ENCODE measurements at places on chromosomes 3 and 15.

DNA sequence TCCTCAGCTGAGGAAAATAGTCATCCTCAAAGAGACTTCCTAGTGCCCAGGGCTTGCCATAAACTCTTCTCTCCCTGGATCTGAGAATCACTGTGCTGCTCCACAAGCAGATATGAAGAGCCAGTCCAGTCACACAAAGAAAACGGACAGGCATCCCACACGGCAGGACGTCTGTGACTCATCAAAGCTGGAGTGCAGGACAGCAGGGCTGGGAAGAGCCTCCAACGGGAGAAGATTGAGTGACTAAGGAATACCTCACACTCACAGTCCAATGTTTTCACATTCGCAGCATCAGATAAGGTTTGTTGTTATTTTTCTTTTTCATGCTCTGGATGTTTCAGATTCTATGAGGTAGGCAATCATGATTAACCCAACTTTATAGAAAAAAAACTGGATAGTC is 57.8 kb downstream of the NEK10 start:
- DNase-seq, result no peak

DNA sequence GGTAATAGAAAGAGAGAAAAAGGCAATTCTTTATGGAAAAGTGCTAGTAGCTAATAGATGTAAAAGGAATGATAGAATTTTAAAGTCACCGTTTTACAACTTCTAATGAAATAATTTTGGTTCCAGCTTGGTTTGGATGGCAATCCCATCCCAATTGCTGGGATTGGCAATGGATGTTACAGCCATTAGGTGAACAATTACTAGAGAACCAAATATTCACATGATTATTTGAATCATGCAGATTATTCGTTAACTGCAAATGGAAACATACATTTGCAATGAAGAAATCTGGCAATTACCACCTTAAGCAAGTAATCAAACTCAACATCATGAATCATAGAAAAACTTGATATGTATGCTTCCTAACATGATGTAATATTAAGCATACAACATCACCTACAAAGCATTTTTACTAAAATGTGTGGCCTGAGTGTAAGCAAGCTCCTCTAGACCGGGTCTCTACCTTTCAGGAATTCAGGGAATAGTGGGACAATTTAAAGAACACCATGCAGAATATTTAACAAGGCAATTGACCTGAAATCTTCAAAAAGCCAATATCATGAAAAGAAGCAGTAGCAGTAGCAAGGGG is 26.2 kb upstream of the ANP32A start:
- no peak for DNase-seq

- no peak for DNase-seq
These were observed 15.7 kb downstream of the KCNMB2 start for GRCh38 chr3:178551916-178552321.

GRCh38 chr15:98720031-98720430 is 71.7 kb downstream of the IGF1R start:
- no peak for DNase-seq

- DNase-seq, result no peak
These were observed 20.2 kb downstream of the RYR3 start for GRCh38 chr15:33330931-33331330.

- no peak for DNase-seq
These were observed 375 bp downstream of the HEG1 start for GRCh38 chr3:125055331-125055912.

GRCh38 chr3:22450786-22451400 is 699.9 kb upstream of the ZNF385D start:
- no peak for DNase-seq

DNA sequence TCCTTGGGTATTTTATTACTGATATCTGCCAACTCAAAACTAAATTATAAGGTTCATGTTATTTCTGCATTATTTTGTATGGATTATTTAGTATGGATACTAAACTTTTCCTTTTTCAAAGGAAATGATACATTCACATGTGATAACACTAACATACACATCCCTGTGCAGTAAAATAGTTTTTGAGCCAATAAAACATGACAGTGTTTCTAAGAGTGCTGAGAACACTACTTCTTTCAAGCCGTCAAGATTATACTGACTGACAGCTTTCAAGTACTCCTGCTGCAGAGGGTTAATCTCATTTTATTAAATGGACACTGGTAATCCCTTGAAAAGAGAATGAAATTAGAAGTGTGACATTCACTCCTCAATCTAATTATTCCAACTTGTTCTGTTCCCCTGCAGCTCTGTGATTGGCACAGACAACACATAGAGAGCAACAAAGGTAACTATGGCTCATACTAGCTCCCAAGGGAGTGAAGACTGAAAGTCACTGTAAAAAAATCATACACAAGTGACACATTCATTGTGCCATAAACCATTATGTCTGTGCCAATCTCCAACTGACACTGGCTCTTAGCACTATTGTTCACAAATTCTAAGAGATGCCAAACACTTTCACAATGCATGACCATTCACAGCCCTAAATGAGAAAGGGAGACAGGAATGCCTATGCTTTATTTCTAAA is 468.6 kb downstream of the SHQ1 start:
- no peak for DNase-seq

- no peak for DNase-seq
These were observed 47.0 kb downstream of the LRIG1 start for GRCh38 chr3:66453651-66454463.

DNA sequence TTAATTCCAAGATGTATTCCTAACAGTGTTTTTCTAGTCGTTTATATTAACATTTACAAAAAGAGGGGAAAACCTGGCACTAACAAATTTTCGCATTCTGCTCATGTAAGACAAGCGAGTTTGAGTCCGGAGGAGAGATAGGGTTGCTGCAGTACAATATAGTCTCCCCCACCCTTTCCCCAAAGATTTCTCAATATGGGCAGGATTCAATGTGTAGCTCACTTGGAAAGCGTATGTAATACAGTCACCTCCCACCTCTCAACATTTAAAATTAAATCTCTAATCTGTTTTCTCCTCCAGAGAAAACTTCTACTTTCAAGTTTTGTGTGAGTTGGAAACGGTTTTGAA is 57.9 kb downstream of the CMSS1 start:
- DNase-seq, result no peak

GRCh38 chr3:50587373-50587772 is 18.1 kb downstream of the HEMK1 start:
- no peak for DNase-seq

DNA sequence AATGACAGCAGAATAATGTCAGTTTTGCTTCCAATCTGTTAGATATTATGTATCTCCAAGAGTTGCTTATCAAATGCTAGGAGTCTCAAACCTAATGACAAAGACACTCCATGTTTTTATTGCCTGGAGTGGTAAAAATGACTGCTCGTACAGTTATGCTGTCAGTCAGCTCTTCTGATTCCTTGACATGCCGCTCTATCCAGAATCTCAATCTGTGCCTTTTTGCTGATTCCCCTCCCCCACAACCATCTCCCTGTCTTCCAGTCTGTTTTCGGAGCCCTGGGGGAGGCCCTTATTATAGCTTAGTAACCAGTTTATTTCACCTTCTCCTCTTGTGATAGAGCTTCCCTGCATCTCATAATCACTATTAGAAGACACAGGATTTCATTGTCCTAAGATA is 2.6 kb downstream of the MKRN2 start:
- DNase-seq, result no peak

DNA sequence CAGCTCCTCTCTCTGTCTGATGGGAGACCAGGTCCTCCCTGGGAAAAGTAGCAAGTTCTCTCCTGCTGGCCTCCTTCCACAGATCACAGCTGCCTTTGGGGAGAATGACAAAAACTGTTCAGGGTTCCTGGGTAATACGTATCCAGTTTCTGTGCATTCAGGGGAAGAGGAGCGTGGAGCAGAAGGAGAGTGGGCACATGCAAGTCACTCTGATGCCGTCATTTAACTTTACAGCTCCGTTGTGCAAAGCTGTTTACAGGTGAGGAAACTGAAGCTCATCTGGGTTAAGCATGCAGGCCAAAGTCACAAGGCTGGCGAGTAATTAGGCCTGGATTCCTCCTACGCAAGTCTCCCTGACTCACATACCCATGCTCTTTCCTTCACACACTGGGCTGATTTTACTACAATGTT is 7.5 kb upstream of the TM4SF1 start:
- no peak for DNase-seq

DNA sequence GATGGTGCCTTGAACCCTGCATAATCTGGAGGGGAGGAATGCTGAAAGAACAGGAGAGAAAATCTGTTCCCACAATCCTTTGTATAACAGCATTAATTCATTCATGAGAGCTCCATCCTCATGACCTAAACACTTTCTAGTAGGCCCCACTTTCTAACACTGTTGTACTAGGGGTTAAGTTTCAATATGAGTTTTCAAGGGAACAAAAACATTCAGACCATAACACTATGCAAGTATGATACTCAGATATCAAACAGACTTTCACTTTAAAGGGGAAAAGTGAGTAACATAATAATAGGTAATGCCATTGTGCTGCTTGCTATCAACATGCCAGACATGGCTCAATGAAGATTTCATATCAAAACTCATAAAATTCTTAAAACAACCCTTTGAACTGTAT is 32.4 kb upstream of the PLSCR2 start:
- DNase-seq, result no peak

GRCh38 chr3:48945432-48945831 is 26.8 kb downstream of the ARIH2 start:
- no peak for DNase-seq

DNA sequence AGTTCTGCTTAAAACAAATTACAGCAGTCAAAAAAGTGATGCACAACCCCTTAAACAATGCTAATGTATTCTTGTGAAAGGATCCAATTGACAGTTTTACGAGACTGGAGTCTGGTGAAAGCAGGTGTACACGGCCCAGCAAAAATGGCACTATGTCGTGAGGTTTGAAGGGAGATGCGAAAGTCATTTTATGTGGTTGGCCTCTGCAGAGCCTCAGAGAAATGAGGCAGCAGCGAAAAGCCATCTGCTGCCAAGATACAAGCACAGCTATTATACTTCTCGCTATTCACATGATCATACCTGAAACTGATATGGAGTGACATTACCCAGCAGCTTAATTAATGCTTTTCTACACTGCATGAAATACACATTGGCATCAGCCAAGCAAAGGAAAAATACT is 36.4 kb downstream of the MECOM start:
- DNase-seq, result no peak

DNA sequence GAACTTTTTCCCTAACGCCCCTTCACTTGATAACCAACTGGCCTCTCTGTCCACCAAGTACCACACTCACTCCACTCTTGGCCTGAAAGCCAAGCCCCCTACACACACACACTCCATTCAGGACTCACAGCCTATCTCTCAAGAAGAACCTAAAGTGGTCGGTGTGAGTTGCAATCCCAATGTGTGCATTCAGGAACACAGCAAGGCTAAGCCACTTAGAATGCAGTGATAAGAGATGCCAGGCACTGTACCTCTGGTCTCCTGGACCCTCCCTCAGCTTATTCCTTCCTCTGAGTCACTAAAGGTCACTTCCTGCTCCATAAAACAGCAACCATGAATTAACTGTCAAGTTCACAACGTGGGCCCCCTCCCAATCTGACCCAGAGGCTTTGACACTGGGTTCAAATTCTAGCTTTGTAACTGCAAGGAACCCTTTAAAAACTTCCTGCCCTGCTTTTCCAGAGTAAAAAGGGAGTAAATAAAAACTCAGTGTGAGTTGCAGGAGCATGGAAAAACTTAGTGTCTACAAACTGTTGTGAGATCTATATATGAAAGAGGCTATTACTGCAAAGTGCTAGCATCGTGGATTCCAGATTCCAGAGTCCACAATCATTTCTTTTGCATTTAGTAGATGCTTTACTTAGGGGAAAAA is 17.6 kb upstream of the KCNMB3 start:
- no peak for DNase-seq

DNA sequence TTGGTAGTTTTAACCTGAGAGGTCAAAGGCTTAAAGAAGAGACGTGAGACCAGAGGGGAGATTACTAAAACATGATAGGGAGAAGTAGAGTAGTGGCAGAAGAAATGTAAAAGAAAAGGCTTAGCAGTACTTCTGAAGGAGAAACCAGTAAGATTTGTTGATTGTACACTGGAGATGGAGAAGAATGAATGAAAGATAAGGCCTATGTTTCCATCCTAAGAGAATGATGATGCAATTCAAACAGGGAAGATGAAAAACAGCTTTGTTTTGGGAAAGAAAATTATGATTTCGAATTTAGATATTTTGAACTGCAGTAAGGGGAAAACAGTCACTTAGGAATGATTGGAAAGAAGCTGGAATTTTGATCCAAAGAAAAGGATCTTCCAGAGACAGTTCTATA is 97.4 kb upstream of the PLXND1 start:
- no peak for DNase-seq

GRCh38 chr3:84265768-84266167 is 693.0 kb upstream of the CADM2 start:
- DNase-seq, result no peak

GRCh38 chr15:26298659-26299170 is 435.6 kb upstream of the ATP10A start:
- DNase-seq, result no peak

- DNase-seq, result no peak
These were observed 10.1 kb upstream of the AVEN start for GRCh38 chr15:34049112-34049511.

- DNase-seq, result no peak
These were observed 11.1 kb downstream of the SLC6A6 start for GRCh38 chr3:14413381-14414071.

- DNase-seq, result no peak
These were observed 118.8 kb downstream of the LPP start for GRCh38 chr3:188272481-188273372.

- DNase-seq, result no peak
These were observed 159.9 kb upstream of the SLC2A2 start for GRCh38 chr3:171186383-171186782.
